ENCODE measurements at places on chromosomes 3 and 15.
A peak's percentile ranks its signal among the peaks of the same experiment; 100 is the strongest.

GRCh38 chr3:3071136-3071535 lies 39.0 kb downstream of the IL5RA start:
- no peak for DNase-seq

GRCh38 chr3:28050885-28051284 lies 190.5 kb upstream of the CMC1 start:
- peak; percentile 21 for DNase-seq

DNA sequence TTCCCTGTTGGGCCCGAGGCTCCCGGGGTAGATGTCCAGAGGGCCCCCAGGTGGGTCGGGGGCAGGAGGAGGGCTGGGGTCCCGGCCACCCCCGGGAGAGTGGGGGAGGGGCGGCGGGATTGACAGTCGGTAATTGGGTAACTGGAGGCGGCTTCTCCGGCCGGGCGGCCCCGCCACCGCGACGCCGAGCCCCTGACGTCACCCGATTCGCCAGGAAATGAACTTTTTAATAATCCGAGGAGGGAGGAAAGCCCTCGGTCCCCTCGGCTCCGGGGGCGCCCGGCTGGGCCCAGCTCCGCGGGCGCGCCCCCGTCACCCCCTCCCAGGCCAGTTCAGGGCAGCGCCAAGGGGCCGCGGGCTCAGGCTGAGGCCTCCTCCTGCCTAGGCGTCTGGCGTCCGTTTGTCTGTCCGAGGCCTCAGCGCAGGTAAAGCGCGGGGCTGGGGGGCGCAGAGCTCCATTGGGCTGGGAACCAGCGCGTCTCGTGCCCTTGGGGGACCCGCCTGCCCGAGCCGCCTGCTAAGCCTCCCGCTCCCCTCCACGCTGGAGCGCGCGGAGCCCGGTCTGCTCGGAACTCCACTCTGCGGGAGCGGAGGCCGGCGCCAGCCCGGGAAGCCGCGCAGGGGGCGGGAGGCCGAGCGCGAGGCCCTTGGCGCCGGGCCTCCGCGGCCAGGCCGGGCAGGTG lies 3.9 kb downstream of the GATA2 start:
- peak; percentile 26 for DNase-seq

- DNase-seq = no peak
Measured at GRCh38 chr3:153041181-153041580, 120.8 kb upstream of the RAP2B start.

- DNase-seq = no peak
Measured at GRCh38 chr3:122975924-122976293, 51.7 kb downstream of the SEMA5B start.

DNA sequence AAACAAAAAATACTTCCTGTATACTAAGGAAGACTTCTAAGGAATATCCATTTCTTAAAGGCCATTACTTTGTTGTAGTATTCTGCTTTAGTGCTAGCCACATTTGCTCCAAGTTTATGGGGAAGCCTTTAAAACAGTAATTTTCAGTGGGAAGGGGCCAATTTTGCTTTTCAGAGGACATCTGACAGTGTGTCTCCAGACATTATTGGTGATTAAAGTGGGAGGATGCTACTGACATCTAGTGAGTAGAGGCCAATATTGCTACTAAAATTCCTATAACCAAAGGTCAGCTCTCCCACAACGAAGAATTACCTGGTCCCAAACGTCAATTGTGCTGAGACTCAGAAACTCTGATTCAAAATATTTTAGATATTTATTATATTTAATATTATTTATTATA lies 24.8 kb downstream of the SLC28A2 start:
- DNase-seq = no peak

DNA sequence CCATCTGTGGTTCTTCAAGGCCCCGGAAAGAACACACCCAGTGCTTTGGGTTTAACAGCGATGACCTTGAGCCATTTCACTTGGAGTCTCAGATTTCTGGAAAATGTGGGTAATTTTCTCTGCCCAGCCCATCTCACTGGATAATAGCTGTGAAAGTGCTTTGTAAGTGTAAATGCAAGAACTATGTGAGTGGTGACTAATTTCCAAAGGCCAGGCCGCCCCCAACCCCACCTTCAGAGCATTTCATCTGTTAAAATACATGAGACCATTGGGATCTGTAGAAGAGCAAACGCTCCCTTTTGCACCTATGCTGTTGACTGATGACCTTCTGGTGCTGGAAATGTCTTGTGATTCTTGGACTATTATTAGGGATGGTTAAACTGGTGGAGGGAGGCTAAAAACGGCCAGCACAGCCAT lies 196.8 kb upstream of the LPP start:
- DNase-seq = no peak

GRCh38 chr15:42796955-42797782 lies 60.2 kb upstream of the CDAN1 start:
- no peak for DNase-seq

DNA sequence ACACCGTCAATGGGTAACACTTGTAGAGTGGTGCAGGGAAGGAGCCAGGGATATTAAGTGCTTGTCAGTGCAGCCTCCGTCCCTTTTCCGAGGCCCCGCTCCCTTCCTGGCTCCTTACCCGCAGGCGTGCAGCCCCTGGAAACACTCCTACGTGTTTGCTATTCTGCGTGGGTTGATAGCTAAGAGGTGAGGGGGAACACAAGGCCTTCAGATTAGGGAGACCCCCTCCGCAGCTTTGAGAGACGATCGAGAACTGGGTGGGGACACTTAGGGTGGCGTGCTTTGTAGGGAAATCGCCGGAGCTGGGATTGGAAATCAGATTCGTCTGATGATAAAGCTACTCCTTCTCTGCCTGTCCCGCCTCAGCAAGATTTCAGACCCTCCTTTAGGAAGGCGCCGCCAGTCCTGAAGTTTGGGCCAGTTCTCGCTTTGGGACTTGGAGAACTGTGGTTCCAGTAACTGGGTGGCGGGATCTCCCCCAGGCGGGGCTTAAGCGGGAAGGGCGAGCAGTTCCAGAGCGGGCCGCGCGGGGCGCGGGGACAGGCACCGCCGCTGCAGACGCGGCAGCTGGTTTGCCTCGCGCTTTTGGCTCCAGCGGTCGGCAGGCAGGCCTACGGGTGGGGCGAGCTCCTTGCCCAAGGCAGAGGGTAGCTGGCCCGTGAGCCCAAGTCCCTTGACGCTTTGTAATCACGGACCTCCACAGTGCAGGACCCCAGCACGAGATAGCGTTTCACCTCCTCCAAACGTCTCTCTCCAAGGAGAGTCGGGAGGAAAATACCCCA lies 8.0 kb upstream of the FAM107A start:
- DNase-seq = peak; percentile 64

DNA sequence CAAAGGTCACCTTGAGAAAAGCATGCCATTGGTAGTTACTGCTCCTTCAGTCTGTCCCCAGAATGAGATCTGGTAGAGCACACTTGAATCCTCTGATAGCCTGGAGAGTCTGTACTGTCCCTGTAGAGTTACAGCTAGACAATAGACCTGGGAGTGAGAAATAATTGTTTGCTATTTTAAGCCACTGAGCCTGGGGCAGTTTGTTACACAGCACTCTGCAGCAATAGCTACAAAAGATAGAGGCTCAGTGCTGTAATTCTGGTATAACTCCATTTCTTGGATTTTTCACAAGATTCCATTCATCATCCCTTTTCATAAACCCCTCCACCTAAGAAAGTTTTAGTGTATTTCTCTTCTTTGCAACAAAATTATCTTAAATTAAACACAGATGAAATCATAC lies 242.7 kb upstream of the ARRDC4 start:
- DNase-seq = no peak

DNA sequence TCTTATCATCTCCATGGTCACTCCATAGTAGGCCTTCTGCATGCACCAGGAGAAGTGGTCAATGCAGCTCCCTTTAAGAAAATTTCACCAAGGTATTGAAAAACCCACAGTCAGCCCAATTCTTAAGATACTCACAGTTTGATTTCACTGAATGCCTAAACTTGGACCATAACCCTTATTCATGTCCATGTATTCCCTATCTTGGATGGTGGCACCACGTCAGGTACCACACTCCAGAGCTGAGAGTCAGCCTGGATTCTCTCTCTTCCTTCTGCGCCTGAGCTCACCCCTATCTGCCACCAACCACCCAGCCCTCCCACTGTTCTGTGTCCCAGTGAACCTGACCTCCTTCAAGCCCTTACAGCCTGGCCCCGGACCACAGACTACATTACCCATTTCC lies 183.2 kb upstream of the NR2F2 start:
- no peak for DNase-seq

DNA sequence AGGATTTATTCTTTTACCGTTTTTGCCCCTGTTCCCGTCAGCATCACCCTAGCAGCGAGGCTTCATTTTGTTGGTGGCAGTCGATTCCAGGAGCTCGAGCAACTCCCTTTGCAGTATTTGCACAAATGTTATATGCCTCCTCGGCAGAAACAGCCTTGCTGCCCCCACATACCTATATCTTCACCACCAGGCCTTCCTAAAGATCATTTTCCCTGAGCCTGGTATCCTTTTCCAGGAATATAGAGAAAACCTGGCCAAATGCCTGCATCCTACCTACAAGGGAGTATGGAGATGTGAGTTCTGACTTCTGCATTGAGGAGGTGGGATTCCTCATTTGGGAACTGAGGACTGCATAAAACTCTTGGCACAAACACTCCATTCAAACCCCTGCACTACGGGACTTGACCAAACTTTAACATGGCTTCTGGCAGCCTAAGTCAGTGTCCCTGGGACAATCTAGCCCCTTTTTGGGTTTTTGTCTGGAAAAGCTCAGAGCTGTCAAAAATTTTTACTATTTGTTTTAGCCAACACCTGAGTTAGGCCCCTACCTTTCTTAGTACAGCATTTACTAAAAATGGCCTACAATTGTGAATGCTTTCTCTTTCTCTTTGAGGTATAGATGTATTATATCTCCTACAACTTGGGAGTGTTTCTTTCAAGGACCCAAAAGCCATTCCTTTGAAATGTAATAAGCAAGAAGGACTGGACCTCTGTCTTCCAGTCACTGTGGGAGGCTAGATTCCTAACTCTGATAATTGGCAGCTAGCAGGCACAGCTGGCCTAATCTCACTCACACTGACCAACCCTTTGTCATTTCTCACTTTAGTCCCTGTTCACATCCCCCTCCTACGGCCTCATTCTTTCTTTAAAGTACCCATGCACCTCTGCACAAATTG lies 12.1 kb upstream of the UBE2Q2 start:
- DNase-seq = no peak

DNA sequence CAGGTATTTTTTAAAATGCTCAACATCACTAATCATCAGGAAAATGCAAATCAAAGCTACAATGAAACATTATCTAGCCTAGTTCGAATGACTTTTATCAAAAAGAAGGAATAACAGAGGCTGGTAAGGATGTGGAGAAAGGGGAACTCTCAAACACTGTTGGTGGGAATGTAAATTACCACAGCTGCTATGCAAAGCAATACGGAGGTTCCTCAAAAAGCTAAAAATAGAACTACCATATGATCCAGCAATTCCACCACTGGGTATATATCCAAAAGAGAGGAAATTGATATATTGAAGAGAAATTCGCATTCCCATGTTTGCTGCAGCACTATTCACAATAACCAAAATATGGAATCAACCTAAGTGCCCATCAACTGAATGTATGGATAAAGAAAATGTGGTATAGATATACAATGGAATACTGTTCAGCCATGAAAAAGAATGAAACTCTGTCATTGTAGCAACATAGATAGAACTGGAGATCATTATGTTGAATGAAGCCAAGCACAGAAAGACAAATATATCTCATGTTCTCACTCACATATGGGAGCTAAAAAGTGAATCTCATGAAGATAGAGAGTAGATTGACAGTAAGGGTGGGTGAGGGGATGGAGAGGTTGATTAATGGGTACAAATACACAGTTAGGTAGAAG lies 19.7 kb upstream of the CLN6 start:
- no peak for DNase-seq

- no peak for DNase-seq
Measured at GRCh38 chr3:73028803-73029202, 32.2 kb downstream of the PPP4R2 start.

DNA sequence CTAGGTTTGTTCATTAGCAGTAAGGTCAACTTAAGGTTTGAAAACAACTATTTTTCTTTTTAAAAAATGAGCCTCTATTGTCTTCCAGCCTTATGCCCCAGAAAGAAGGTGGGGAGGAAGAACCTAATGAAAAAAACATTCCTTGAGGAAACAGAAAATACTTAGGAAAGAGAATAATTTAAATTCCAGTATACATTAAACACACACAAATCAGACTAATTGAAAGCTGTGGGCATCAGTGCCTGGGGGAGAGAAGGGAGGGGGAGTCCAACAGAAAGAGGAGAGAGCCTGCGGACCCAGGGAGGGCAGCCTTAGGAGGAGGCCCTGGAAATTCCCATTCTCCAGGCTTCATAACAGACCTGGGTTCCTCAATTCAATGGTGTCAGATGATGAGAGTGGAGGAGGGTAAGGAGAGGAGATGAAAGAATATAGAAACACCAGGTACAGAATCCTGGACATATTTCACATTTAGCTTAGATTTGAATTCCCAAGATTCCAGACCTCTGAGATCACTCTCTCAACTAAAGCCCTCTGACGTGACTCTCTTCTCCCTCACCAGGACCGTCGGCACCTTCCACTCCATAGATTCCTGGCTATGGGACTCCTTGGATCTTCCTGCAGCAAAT lies 320.5 kb upstream of the UMPS start:
- no peak for DNase-seq

DNA sequence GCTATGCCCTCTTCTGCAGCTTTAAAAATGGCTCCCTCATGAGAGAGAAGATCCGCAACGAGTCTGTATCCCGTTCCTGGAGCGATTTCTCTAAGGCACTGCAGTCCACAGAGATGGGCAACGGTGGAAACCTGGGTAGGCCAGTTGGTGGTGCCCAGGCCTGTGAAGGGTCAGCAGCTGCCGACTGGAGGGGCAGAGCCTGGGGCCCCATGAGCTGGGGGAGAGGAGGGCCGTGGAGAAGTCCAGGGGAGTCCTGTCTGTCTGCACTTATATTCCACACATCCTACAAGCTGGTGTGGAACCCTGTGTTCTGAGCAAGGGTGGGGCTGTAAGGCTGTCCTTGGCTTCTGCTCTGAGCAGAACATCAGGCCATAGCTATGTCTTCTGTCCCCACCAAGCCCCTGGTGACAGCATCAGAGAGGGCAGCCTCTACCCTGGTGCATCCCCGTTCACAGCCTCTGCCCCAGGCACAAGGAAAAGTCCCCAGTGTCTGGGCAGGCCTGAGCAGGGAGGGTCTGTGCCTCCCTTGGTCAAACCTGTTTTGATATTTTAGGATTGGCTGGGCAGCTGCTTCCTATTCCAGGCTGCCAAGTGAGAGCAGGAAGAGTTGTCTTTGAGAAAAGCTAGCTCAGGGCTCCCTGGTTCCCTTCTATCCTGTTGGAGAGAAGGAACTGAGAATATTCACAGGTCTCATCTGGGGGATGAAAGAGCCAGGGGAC lies 29.7 kb downstream of the XYLB start:
- no peak for DNase-seq

GRCh38 chr3:30504939-30505338 lies 101.5 kb upstream of the TGFBR2 start:
- no peak for DNase-seq

Measured in activated naive CD4-positive, alpha-beta T cell treated with Interleukin-2 at 50 U/mL for 16 hours (primary cell).